Daoy (cell line): ENCODE measurements at places on chromosomes 7 and 10. TPM values are rescaled to one million over a fixed set of nuclear protein-coding genes. Genes with fewer than 3 reads are reported as not detected.

HPSE2 gene
- total RNA-seq = 0.06 and 0.54 TPM in 2 replicates

DNA sequence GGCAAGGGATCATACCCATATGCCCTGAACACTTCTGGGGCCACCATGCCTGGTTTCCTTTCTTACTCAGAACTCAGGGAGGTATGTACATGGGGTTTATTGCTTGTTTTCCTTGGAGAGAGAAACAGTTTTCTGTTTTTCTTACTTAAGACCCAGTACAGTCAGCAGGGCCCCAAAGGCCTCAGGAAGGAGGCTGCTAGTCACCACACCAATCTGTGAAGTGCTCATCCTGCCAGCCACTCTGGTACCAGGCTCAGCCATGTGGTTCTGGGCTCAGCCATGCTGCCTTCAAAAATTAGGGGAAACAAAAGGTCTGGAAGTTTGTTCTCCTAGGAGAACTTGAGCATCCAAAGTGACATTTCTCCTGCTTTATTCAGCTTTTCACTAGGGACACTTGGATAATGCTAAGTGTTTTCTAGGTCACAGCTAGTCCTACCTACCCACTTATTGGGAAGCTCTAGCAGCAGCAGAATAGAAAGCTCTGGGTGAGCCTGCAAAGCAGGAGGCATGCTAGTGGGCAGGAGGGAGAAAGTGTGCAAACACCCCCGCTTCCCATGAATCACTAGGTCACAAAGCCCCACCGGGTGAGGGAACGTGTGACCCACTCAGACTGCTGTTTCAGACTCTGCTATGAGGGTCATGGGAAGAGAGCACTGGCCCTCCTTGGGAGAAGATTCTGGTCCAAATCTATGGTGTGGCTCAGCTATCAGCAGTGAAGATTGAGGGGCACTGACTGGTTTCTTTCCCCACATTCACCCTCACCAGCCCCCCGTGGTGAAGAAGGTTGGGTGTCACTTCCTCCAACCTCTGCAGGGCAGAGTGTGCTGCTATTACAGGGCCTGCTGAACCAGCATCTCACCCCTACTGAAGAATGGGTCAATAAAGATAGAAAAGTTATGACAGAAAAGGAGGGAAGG lies 23.9 kb downstream of the NUDCD3 start:
- DNase-seq = peak; percentile 82

CCDC71L gene
- total RNA-seq = 29.7 and 40.7 TPM in 2 replicates

SUGCT gene
- total RNA-seq = 8.3 and 11.8 TPM in 2 replicates

- DNase-seq = no peak
These were observed 316.4 kb upstream of the COBL start for GRCh38 chr7:51633006-51633405.

- DNase-seq = no peak
These were observed 15.3 kb downstream of the LIPA start for GRCh38 chr10:89236226-89236797.

DNA sequence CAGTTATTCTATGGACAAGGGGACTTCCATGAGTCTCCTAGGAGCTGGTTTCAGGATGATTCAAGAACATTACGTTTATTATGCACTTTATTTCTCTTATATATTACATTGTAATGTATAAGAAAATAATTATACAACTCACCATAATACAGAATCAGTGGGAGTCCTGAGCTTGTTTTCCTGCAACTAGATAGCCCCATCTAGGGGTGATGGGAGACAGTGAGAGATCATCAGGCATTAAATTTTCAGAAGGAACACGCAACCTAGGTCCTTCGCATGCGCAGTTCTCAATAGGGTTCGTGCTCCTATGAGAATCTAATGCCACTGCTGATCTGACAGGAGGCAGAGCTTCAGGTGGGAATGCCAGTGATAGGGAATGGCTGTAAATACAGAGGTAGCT lies 137.9 kb downstream of the ANKRD30A start:
- no peak for DNase-seq

FXYD4 gene
- not detected in 2 replicates for total RNA-seq

NPFFR1 gene
- total RNA-seq = under 0.01 TPM in 1 of 2 replicates, not detected in the other

UPK3B gene
- total RNA-seq = not detected in 2 replicates

DNA sequence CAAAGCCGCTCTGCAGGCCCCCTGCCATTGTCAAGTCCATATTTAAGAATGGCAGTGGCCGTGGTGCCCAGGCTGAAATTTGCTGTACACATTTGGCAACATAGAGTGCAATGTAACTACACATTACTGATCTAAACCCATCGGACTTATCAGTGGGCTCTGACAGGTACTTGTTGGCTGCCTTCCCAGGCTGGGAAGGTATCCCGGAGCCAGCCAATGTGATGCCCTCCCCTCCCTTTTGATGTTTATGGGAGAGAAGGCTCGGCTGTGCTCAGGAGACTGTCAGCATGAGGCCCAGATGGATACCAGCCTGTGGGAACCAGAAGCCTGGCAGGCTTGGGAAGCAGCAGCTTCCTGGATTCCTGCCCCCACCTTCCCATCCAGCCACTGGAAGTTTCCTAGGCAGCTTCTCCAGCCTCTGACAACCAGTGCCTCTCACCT lies 146.1 kb upstream of the TCF7L2 start:
- no peak for DNase-seq

GRCh38 chr10:121698902-121699301 lies 100.7 kb upstream of the FGFR2 start:
- no peak for DNase-seq

BAMBI gene
- 31.5 and 39.2 TPM in 2 replicates for total RNA-seq

ALOX5 gene
- total RNA-seq = 0.06 TPM in 1 of 2 replicates, not detected in the other

COL1A2 gene
- 596 and 732 TPM in 2 replicates for total RNA-seq

GRCh38 chr10:67665491-67665890 lies 30.5 kb downstream of the CTNNA3 start:
- no peak for DNase-seq

INTS15 gene
- total RNA-seq = 13.9 and 18.7 TPM in 2 replicates

DNA sequence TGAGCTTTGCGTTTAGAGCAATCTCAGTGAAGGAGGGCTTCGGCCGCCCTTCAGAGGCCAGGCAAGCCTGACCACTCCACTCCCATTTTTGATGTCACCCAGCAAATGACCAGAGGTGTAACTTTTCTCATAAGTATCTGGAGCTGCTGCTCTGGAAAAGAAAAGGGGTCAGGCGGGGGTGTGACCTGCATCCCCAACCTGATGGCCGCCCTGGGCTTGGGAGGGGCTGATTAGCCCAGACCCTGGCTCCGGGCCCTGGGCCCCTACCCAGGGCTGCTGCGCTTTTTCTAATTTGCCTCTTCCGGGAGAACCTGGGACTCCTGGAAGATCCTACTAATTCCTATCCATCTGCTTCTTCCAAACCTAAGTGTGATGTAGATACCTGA lies 9.6 kb upstream of the EBF3 start:
- DNase-seq = no peak

DNA sequence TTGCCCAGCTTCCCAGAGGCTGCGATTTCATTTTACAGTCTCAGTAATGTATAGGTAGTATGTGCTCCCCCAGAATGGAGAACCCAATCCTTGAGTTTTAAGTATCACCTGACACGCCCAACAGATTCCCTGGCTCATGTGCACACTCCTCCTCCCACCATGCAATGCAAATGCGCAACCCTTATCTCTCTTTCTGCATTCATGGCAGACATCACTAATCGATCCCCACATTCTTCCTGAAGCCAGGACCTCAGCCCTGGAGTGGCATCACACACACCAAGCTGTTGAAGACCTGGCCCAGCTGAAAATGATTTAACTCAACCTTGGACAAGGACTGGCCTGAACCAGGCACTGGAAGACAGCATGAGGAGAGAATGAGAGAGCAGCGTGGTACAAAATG lies 68.4 kb downstream of the ZRANB1 start:
- DNase-seq = no peak

- DNase-seq = no peak
These were observed 21.7 kb downstream of the LMTK2 start for GRCh38 chr7:98128346-98128745.

- DNase-seq = peak; percentile 51
These were observed 166.4 kb downstream of the C7orf25 start for GRCh38 chr7:42745357-42746059.

SKIDA1 gene
- total RNA-seq = 0.29 and 1.3 TPM in 2 replicates

COL26A1 gene
- 0.11 TPM in 1 of 2 replicates, not detected in the other for total RNA-seq

AKR1D1 gene
- not detected in 2 replicates for total RNA-seq

PROSER2 gene
- 22.4 and 35.7 TPM in 2 replicates for total RNA-seq

GRCh38 chr10:4057725-4058513 lies 272.9 kb upstream of the KLF6 start:
- DNase-seq = no peak

- no peak for DNase-seq
These were observed 600.9 kb upstream of the MKI67 start for GRCh38 chr10:128727114-128727513.

TRIM50 gene
- not detected in 2 replicates for total RNA-seq

UBTD1 gene
- total RNA-seq = 8.2 and 8.3 TPM in 2 replicates

DNA sequence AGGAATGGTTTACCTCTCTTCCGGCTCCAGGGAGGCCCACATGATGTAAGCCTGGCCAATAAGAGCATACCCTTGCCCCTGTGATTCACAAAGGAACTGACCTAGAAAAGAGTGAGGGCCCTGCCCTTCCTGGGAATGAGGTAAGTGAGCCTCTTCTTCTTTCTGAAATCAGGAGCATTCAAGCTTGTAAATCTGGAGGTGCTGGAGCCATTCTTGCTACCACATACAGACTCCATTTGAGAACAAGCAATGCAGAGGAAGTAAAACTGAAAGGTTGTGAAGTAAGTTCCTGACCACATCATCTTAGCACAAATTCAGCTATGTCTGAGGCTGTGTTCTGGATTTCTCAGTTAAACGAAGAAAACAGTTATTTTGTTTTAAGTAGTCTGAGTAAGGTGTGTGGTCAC lies 132.2 kb downstream of the CD36 start:
- DNase-seq = peak; percentile 12

GRCh38 chr7:7861211-7861633 lies 107.4 kb upstream of the GLCCI1 start:
- DNase-seq = peak; percentile 81
